CD4-positive, alpha-beta T cell treated with Interleukin-1 beta for 1 hour (primary cell): ENCODE measurements at places on chromosomes 13 and 19.
A peak's percentile ranks its signal among the peaks of the same experiment; 100 is the strongest.

- DNase-seq: peak; percentile 82
Observed at GRCh38 chr19:17292301-17293074, 10.7 kb downstream of the ABHD8 start.

DNA sequence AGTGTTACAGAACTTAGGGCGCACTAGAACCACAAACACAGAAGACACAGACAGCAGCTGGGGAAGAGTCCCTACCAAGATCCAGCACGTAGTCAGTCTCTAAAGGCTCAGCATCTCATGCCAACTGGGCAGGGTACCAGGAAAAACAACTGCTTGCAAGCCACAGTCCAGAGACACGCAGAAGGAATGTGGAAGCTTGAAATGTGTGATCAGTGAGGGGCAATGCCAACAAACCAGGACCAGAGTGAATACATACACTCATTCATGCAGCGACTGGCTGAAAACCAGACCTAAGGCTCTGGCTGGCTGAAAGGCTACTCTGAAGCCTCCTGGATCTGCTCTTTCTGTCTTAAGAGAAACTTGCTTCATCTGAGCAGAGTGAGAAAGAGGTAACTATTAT is 1484.8 kb downstream of the EFNB2 start:
- no peak for DNase-seq

DNA sequence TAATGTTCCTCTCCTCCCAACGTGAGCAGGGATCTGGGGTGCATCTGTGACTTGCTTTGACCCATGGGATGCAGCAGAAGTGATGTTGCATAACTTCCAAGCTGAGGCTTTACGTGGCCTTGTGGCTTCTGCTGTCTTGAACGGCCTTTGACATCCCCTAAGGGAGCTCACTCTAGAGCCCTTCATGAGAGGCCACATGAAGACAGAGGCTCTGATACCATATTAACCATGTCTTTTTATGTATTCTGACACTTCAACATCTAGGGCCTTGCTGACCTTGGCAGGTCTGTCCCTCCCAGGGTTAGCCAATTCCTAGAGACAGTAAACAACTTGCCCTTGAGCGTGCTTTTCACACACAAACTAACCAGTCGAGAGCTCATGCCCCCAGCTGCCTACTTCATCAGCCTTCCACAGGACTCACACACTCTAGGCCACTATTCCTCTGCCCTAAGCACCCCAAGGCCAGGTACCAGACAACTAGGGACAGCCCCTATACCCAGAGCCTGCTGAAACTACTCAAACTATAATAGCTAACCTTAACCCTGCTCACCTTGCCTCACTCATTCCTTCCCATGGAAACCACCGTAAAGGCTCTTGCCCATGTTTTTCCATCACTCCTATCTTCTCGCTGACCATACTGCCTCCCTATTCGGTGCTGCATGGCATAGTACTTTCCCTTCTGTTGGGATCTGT is 45.4 kb downstream of the CCDC70 start:
- no peak for DNase-seq

- no peak for DNase-seq
Observed at GRCh38 chr13:108573455-108573854, 56.0 kb upstream of the MYO16 start.

- DNase-seq: peak; percentile 26
Observed at GRCh38 chr19:1206864-1207450, 1.4 kb downstream of the STK11 start.

- no peak for DNase-seq
Observed at GRCh38 chr19:13869281-13869680, 7.7 kb upstream of the NANOS3 start.

GRCh38 chr13:28586439-28587173 is 72.3 kb upstream of the POMP start:
- no peak for DNase-seq

DNA sequence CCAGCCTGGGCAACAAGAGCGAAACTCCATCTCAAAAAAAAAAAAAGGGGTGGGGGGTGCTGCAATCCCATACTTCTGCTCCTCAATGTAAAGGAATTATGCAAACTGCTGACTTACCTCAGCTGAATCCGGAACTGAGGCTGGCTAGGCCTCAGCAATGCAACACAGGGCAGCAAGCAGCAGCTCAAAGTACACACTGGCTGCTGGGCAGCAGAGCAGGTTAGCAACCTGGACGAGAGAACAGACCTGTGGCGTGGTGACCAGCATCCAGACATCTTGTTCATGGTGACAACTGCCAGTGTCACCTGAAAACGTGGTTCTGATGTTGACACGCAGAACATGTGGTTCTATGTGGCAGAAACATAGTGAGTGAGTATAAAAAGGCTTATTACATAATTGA is 28.1 kb downstream of the ZNF14 start:
- no peak for DNase-seq

- DNase-seq: no peak
Observed at GRCh38 chr19:39479916-39480315, 722 bp upstream of the TIMM50 start.

DNA sequence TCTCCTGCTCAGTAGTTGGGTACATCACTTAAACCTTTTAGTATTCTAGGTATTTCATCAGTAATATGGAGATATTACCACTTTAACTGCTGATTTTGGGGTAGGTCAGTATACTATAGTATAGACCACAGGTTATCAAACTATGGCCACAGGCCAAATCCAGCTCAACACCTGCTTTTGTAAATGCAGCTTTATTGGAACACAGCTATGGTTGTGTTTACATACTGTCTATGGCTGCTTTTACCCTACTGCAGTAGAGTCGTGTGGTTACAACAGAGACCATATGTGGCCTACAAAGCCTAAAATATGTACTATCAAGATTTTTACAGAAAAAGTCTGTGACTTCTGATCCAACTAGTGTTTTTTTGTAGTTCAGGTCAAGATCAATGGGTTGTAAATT is 10.3 kb downstream of the COG6 start:
- DNase-seq: no peak

GRCh38 chr13:26656919-26657318 is 99.4 kb downstream of the WASF3 start:
- DNase-seq: no peak

DNA sequence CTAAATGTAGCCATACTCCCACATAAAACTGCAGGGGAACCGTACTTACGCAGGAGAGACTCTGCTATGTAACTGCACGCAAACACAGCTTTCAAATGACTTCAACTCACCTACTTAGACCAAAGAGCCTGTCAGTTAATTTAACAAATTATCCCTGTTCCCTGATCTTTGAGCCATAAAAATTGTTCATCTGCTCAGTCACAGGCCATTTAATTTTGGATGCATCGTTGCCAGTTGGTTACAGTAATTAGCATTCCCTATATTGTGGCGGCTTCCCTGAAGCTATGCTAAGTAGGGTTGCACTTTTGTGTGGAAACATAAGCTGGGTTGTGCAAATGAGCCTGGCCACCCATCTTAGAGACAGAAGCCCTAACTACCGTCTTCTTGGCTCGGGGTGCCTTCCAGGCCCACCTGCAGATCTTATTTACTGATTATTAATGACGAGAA is 21.2 kb upstream of the OBI1 start:
- no peak for DNase-seq

DNA sequence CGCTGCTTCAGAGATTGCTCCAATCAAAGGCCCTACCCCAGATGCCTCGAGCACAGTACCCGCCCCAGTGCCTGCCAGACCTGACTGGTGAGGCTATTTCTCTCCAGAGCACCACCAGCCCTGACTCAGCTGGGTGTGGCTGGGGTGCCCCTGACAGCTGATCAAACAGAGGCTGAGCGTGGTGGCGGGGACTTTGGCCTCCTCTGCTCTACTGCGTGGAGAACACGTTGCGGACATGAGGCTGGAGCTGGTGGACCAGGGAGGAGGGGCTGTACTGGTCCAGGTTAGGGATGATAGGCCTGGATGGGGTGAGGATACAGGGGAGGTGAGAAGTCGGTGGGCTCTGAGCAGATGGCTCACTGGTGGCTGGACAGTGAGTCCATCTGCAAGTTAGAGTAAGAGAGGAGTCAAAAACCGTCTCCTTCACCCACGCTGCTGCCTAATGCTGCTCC is 3.5 kb upstream of the DOCK6 start:
- DNase-seq: no peak

DNA sequence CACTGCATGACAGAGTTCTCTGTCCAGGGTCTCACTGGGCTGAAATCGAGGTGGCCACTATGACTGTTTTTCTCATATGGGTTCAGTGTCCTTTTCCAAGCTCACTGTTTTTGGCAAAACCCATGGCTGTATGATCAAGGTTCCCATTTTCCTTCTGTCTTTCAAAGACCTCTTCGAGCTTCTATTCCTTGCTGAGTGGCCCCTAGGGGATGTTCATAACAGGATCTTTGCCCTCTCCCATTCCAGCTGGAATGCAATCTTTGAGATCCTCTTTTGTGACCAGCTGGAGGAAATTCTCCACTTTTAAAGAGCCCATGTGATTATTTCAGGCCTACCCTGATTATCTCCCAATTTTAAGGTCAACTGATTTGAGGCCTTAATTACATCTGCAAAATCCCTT is 572.5 kb upstream of the SLC10A2 start:
- no peak for DNase-seq
